ENCODE measurements at places on chromosomes 13 and 19.
A peak's percentile ranks its signal among the peaks of the same experiment; 100 is the strongest.

GRCh38 chr19:10431943-10432735 is 11.8 kb downstream of the PDE4A start:
- DNase-seq, result peak; percentile 43

DNA sequence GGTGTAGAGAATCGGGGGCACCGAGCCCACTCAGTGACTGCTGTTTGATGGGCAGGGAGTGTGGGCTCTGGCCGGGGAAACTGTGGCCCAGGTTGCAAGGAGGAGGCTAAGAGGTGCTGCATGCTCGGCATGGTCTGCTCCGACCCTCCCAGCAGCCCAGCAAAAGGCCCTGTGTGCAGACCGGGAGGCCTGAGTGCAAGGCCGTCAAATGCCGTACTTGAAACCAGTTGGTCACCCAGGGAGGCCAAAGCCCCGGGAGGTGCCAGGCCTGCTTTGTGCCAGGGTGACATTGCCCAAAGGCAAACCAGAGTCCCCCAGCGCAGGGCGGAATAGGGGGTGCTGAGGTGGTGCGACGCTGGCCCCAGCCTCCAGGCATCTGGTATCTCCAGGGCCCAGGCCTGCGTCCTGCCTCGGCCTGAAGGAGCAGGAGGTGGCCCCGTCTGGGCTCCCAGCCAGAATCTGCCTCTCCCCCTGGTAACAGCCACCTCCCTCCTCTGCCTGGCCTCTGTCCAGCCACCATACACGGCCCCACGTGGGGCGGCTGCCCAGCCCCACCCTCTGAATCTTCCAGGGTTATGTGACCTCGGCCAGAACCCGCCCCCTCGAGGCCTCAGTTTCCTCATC is 4.0 kb downstream of the PIK3R2 start:
- peak; percentile 72 for DNase-seq

- DNase-seq, result peak; percentile 79
Observed at GRCh38 chr19:8334458-8335342, 8.4 kb downstream of the KANK3 start.

DNA sequence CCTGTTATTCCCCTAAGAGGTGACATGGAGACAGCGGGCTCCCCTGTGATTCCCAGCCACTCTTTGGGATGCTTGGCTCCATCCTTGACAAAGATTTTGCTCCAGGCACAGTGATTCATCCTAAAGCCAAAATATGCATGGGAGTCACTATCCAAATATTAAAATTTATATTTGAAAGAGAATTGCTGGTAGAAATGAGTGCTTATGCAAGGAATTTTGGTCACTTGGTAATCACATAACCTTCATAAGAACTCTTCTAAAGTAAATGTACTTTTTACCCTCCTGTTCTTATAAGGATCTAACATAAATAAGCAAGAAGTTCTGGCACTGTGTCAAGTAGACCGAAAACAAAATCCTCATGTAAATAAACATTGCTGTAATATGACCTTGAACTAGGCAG is 385.8 kb downstream of the ITGBL1 start:
- no peak for DNase-seq

DNA sequence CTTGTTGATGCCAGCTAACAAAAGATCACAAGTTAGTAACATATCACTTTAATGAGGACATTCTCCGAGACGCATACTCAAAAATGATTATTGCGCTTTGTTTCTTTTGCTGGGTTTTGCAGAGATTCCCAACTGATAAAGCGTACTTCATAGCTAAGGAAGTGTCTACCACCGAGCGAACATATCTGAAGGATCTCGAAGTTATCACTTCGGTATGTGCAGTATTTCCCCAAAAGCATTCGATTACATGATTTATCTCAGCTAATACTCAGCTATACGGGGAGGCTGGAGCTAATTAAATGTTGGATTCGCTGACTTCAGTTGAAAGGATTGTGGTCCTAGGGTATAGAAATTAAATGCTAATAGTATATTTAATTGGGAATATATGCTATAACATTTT is 166.3 kb downstream of the STK24 start:
- no peak for DNase-seq

DNA sequence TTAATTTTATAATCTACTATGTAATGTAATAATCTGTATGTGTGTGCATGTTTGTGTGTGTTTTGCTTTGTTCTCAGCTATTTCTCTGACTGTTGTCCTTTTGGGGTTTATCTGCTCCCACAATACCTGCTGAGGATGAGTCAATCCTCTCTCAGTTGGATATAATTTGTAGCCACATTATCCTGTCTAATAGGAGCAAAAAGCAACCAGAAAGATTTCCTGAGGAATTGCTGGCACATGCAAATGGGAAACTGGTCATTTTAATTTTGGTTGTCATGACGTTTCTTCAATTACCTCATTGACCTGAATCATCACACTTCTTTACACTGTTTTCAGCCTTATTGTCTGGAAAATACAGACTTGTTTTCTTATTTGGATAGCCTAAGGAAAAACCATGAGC is 488.4 kb downstream of the KLF5 start:
- no peak for DNase-seq

GRCh38 chr13:67951431-67951830 is 721.3 kb upstream of the PCDH9 start:
- DNase-seq, result no peak

DNA sequence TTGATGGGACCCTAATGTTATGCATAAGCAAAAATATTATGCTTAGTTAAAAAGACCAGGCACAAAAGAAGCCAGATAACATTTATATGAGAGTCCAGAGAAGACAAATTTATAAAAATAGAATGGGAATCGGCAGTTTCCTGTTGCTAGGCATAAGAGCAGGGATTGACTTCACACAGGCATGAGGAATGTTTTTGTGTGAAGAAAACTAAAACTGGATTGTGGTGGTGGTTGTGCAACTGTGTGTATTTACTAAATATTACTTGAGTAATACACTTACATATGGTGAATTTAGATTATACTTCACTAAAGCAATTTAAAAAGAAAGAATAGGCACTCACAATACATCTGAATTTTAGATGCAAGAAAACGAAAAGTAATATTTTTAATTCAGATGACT is 108.3 kb downstream of the SLITRK1 start:
- no peak for DNase-seq

DNA sequence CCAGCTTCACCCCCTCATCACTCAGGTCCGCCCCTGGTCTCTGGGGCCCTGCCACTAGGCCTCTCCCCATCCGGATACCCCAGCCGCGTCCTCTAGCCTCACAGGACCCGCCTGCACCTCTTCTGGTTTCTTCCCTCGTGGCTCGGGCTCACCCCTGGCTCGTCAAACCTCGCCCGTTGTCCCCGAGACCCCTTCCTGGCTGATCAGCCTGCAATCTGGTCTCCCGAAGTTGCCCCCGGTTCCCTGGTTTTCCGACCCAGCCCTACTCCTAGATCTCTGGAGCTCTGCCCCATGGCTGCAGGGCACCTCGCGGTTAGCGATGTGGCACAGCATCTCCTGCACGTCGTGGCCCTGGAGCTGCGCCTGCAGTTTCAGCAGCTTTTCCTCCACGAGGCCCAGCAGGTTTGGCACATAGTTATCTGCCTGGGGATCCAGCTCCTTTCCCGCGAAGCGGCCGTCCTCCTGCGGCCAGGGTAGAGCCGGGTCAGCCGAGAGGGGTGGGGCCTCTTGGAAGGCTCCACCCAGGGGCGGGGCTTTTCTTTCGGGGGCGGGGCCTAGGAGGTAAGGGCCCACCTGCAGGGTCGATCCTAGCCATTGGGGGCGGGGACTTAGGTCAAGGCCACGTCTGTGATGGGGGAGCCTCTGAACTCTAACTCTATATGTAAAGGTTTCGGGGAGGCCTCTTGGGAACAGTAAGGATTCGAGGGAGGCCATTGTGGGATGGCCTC is 2.4 kb upstream of the RGL3 start:
- no peak for DNase-seq

DNA sequence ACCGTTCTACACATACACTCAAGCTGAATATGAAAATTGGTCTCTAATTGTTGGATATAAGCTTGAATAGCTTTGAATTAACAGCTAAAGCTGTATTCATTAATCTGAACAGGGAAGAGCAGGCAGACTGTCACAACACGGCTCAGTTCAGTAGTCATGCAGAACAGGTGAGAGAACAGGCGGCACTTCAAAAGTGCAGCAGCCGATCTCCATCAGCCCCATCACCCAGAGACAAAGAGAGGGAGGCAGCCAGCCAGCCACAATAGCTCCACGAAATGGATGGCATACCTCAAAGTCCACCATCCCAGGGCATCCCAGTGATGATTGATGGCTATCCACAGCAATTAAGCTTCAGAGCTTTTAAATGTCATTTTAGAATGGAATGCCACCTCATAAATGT is 419.2 kb downstream of the OLFM4 start:
- DNase-seq, result no peak
